ENCODE measurements at places on chromosomes 16 and 17. TPM values are rescaled to one million over a fixed set of nuclear protein-coding genes. Genes with fewer than 3 reads are reported as not detected.

GRIN2A gene
- total RNA-seq = 1.7 TPM

DNA sequence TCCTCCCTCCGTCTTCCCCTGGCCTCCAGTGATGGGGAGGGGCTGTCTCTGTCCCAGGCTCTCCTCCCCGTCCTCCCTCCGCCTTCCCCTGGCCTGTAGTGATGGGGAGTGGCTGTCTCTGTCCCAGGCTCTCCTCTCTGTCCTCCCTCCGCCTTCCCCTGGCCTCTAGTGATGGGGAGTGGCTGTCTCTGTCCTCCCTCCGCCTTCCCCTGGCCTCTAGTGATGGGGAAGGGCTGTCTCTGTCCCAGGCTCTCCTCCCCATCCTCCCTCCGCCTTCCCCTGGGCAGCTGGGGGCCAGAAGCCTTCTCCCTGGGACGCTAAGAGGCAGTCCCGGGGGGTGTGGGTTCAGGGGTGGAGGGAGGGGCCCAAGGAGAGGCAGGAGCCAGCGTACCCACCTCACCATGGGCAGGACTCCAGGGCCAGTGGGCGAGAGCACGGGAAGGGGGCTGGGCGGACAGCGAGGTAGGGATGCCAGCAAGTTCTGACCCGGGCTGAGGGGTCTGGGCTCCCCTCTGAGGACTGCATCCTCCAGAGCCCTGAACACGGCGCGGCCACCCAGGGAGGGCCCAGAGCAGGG is 14.8 kb downstream of the UTS2R start:
- peaks cover 8% of the 10 kb centered on the region for H3K27me3 ChIP-seq
- H3K27ac ChIP-seq = no peak overlapping the region
- no peaks in the 10 kb centered on the region for H3K36me3 ChIP-seq
- no peak for DNase-seq
- no peaks in the 10 kb centered on the region for H3K4me1 ChIP-seq
- H3K4me3 ChIP-seq = no peak overlapping the region

GRCh38 chr16:1341495-1342420 is 8.3 kb downstream of the BAIAP3 start:
- peaks cover under 1% of the 10 kb centered on the region for H3K27me3 ChIP-seq
- no peaks in the 10 kb centered on the region for H3K36me3 ChIP-seq
- no peak overlapping the region for H3K4me3 ChIP-seq
- peaks cover 6% of the 10 kb centered on the region for H3K4me1 ChIP-seq
- no peak for DNase-seq

GRCh38 chr16:82156761-82157533 is 13.1 kb downstream of the MPHOSPH6 start:
- no peak overlapping the region for H3K4me3 ChIP-seq
- peaks cover 34% of the 10 kb centered on the region for H3K36me3 ChIP-seq
- no peaks in the 10 kb centered on the region for H3K27me3 ChIP-seq
- H3K4me1 ChIP-seq = peaks cover 7% of the 10 kb centered on the region

ARL4D gene
- total RNA-seq = 4.9 TPM

GRCh38 chr17:59761385-59762048 is 54.1 kb downstream of the VMP1 start:
- no peaks in the 10 kb centered on the region for H3K27me3 ChIP-seq
- peaks cover 18% of the 10 kb centered on the region for H3K4me1 ChIP-seq
- DNase-seq = no peak
- H3K36me3 ChIP-seq = peaks cover 19% of the 10 kb centered on the region
- no peak overlapping the region for H3K4me3 ChIP-seq

GRCh38 chr16:47139561-47140185 is 4.1 kb downstream of the NETO2 start:
- no peak overlapping the region for H3K27ac ChIP-seq
- peaks cover 30% of the 10 kb centered on the region for H3K4me1 ChIP-seq
- peaks cover 2% of the 10 kb centered on the region for H3K27me3 ChIP-seq
- no peak for DNase-seq
- H3K4me3 ChIP-seq = no peak overlapping the region
- no peaks in the 10 kb centered on the region for H3K36me3 ChIP-seq

GRCh38 chr17:55458978-55459377 is 37.3 kb upstream of the MMD start:
- no peaks in the 10 kb centered on the region for H3K27me3 ChIP-seq
- H3K4me3 ChIP-seq = no peak overlapping the region
- no peaks in the 10 kb centered on the region for H3K36me3 ChIP-seq

ATP1B2 gene
- 2.1 TPM for total RNA-seq

E4F1 gene
- total RNA-seq = 30.9 TPM

LGALS9B gene
- total RNA-seq = not detected

GRCh38 chr16:10333321-10334032 is 52.4 kb upstream of the ATF7IP2 start:
- H3K36me3 ChIP-seq = no peaks in the 10 kb centered on the region
- DNase-seq = no peak
- no peak overlapping the region for H3K4me3 ChIP-seq
- no peaks in the 10 kb centered on the region for H3K27me3 ChIP-seq

NPIPB13 gene
- 27.1 TPM for total RNA-seq

DNA sequence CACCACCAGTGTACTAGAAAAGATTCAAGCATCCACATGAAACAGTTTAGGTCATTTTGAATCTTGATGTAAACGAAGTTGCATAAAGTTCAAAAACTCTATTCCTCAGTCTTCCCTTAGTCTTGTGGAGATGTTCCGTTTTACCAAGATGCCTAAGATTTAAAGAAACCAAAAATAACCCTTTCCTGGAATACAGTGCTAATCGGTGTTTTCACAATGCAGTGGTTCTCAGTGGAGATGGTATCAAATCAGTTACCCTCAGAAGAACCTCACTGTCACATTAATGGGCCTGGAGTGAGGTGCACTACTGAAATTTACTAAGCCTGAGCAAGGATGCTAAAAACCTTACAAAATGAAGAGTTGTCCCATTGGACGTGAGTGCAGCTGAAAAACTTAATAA is 9.1 kb downstream of the PTRH2 start:
- H3K36me3 ChIP-seq = peaks cover 18% of the 10 kb centered on the region
- peak overlapping the region; percentile 15 for H3K27ac ChIP-seq
- no peak for DNase-seq
- peaks cover 4% of the 10 kb centered on the region for H3K4me1 ChIP-seq

DNA sequence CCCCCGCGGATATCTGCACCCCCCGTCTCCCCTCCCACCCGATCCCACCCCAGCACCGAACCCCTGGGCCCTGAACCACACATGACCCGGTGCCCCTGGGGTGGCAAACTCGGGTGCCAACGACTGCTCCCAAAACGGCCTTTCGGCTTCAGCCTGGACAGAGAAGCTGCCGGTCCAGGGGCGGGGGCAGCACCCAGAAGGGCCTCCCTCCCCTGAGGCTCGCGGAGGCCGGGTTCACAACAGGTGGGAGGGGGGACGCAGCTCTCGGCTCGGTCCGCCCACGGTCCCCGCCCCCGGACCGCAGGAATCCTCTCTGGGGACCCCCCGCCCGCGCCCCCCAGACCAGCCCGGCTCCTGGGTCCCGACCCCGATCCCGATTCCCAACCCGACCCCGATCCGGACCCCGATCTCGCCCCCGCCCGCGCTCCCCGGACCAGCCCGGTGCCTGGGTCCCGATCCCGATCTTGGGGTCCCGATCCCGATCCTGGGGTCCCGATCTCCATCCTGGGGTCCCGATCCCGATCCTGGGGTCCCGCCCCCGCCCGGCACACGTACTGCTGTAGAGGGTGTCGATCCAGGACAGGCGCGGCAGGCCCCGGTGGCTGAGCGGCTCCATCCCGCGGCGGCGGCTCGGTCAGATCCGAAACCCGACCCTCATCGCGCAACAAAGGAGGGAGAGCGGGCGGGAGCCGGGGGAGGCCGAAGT is 516 bp downstream of the ABR start:
- peaks cover 2% of the 10 kb centered on the region for H3K36me3 ChIP-seq
- peaks cover 42% of the 10 kb centered on the region for H3K27me3 ChIP-seq
- H3K4me3 ChIP-seq = peak overlapping the region; percentile 79

GRCh38 chr16:88060524-88061219 is 109.4 kb downstream of the BANP start:
- no peak overlapping the region for H3K4me3 ChIP-seq
- no peak for DNase-seq
- H3K27me3 ChIP-seq = no peaks in the 10 kb centered on the region
- peaks cover 6% of the 10 kb centered on the region for H3K36me3 ChIP-seq

DNA sequence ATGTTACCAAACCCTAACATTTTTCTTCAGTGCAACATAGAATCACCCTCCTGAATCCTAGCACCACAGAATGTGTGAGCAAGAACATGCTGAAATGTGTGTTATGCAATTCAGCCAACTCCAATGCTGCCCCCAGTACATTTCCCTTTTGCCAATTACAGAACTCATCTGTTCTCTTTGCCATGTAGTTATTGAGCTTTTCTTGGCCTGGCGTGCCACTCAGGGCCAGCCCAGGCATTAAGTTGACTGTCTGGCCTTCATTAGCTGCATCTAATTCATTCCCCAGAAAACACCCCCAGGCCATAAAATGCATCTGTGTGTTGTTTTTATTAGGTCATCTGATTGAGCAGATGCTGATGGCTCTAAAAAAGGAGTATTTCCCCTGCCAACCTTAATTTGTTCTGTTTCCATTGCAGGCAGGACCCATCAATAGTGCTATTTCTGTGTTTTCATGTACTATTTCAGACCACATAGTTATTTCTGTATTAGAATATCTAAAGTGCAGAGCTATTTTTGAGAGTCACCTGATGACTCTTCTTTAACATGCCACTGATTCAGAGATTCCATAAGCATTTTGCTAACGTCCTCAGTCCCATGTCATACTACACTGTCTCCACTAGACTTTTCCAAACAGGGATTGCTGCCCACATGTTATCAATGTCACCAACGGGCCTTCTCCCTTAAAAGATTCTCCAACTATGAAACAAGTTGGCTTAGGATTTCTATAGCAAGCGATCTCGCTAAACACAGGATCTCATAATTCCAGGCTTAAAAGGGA is 969.7 kb downstream of the CDH11 start:
- no peak overlapping the region for H3K4me3 ChIP-seq
- H3K36me3 ChIP-seq = no peaks in the 10 kb centered on the region
- no peak overlapping the region for H3K27ac ChIP-seq
- peaks cover 4% of the 10 kb centered on the region for H3K4me1 ChIP-seq

GRCh38 chr16:81838794-81839193 is 59.7 kb downstream of the PLCG2 start:
- no peak overlapping the region for H3K4me3 ChIP-seq
- no peak for DNase-seq
- no peaks in the 10 kb centered on the region for H3K4me1 ChIP-seq
- no peak overlapping the region for H3K27ac ChIP-seq
- peaks cover 4% of the 10 kb centered on the region for H3K27me3 ChIP-seq

- H3K4me3 ChIP-seq = no peak overlapping the region
- no peaks in the 10 kb centered on the region for H3K27me3 ChIP-seq
- no peak for DNase-seq
- no peak overlapping the region for H3K27ac ChIP-seq
- peaks cover 27% of the 10 kb centered on the region for H3K4me1 ChIP-seq
Observed at GRCh38 chr16:50021544-50021943, 3.5 kb upstream of the CNEP1R1 start.

CXCL16 gene
- 4.3 TPM for total RNA-seq

DNA sequence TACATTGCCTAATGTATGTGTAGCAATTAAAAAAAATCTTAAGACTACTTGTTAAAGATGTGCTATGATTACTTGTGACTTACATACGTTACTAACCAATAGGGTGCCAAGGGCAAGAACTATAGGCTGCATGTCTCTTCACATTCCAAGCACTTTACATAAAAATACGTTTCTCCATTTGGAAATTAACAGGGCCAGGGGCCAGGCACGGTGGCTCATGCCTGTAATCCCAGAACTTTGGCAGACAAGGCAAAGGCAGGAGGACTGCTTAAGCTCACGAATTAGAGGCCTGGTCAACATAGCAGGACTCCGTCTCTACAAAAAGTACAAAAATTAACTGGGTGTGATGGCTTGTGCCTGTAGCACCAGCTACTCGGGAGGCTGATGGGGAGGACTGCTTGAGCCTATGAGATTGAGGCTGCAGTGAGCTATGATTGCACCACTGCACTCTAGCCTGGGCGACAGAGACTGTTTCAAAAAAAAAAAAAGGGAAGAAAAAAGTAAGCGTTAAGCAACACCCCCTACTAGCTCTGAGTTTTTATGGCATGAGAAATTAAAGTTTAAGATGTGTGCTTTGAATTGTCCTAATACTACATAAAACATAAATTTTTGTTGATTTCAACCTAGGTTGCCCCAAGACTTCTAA is 12.3 kb downstream of the PSMD12 start:
- H3K27ac ChIP-seq = no peak overlapping the region
- H3K36me3 ChIP-seq = peaks cover 20% of the 10 kb centered on the region
- no peaks in the 10 kb centered on the region for H3K4me1 ChIP-seq
- H3K4me3 ChIP-seq = no peak overlapping the region

DNA sequence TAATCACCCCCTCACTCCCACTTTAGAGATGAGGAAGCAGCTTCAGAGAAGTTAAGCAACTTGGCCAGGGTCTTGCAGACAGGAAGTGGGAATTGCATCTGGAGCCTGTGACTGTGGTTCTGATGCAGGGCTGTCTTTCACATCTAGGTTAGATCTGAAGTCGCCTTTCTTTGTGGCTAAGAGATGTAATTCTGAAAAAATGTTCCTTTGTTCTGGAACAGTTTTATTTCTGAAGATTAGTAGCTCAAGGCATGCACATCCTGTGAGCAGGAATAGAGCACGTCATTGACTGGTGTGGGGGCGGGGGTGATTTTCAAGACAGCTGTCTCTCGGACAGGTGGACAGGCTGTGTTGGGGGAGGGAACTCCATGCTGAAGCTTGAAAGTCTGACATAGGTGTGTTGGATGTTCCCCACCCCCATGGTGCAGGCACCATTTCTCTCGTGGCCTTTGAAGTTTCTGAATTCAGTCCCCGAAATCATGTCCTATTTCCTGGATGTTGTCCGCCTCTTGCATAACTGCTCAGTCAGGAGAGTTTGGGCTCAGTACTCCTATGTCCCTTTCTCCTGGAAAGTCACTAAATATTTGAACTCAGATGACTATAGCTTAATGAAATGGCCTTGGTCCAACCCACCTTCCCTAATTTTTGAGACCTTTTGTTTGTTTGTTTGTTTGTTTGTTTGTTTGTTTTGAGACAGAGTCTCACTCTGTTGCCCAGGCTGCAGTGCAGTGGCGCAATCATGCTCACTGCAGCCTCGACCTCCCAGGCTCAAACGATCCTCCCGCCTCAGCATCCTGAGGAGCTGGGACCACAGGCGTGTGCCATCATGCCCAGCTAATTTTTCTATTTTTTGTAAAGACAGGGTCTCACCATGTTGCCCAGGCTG is 21.0 kb upstream of the HERPUD1 start:
- H3K27me3 ChIP-seq = peaks cover 3% of the 10 kb centered on the region
- DNase-seq = no peak
- peaks cover 52% of the 10 kb centered on the region for H3K4me1 ChIP-seq
- H3K4me3 ChIP-seq = no peak overlapping the region
- no peaks in the 10 kb centered on the region for H3K36me3 ChIP-seq

All from progenitor cell of endocrine pancreas (in vitro differentiated cells).